ENCODE measurements at places on chromosomes 13 and 19. TPM values are rescaled to one million over a fixed set of nuclear protein-coding genes. Genes with fewer than 3 reads are reported as not detected.

GRCh38 chr13:92682832-92683517 is 543.6 kb upstream of the GPC6 start:
- H3K36me3 ChIP-seq = no peaks in the 10 kb centered on the region
- no peak for DNase-seq
- no peak overlapping the region for H3K27ac ChIP-seq
- no peaks in the 10 kb centered on the region for H3K27me3 ChIP-seq
- no peaks in the 10 kb centered on the region for H3K4me1 ChIP-seq
- H3K4me3 ChIP-seq = no peak overlapping the region

DNA sequence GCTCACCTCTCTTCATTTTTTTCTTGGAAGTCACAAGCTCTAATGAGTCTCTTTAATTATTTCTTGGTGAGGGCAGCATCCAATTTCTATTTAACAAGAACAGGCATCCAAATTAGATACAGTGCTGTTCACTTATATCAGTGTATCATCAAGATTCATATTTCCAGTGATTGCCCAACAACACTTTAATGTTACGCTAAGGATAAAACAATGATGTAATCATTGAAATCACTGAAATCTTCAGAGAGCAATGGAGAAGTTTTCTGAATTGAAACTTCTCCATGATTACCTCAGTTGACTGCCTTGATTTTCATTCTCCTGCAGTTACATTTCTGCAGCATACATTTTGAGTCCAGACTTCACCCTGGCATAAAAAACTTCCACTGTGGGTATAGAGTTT is 17.1 kb upstream of the LRCH1 start:
- H3K4me3 ChIP-seq = no peak overlapping the region
- no peaks in the 10 kb centered on the region for H3K4me1 ChIP-seq
- no peak for DNase-seq
- H3K27me3 ChIP-seq = no peaks in the 10 kb centered on the region
- H3K36me3 ChIP-seq = no peaks in the 10 kb centered on the region
- H3K27ac ChIP-seq = no peak overlapping the region

DNA sequence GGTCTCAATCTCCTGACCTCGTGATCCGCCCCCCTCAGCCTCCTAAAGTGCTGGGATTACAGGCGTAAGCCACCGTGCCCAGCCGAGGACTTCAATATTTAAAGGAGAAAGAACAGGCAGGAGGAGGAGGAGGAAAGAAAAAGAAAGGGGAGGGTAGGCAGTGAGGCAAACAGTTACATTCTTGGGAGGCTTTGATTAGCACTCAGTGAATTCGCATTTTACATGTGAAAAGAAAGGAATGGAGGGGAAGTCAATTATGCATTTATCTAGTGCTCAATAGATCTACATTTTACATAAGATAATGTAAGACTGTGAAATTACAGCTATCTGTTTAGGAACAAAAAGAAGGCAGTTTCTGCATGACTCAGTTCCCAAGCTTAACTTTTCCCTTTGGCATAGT is 30.9 kb upstream of the CXCL17 start:
- no peaks in the 10 kb centered on the region for H3K4me1 ChIP-seq
- no peak for DNase-seq
- no peak overlapping the region for H3K27ac ChIP-seq
- no peaks in the 10 kb centered on the region for H3K27me3 ChIP-seq
- H3K4me3 ChIP-seq = no peak overlapping the region

DNA sequence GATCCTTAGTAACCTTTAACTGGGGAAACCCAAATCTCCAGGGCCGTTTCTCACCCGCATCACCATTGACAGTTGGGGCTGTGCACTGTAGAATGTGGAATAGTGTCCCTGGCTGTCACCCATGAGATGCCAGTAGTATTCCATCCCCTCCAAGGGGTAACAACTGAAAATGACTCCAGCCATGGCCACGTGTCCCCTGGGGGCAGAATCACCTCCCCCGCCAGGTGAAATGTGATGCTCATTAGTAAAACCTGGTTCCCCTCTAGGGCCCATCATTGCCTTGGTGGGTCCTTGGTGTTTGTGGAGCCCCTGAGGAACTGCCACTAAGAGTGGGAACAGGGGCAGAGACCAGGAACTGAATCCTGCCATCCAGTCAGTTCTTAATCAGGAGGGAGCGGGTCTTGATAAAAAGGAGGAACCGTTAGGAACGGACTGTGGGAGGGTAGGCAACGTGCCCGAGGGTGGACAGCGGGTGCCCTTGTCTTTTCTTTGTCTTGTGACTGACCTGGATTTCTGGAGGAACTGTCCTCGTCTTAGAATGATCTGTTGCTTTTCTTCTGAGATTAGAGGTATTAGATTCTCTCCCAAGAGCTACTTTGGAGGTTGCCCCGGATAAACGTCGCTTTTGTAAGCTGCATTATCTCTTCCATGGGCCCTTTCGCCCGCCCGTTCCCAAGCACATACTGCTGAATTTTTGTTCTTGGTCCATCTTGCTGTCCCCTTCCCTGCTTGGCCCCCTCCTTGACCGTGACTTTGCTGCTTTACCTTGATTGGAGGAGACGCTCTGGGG is 3.5 kb downstream of the MYO9B start:
- H3K4me3 ChIP-seq = peak overlapping the region; percentile 33
- H3K4me1 ChIP-seq = peaks cover 2% of the 10 kb centered on the region
- no peaks in the 10 kb centered on the region for H3K36me3 ChIP-seq
- H3K27ac ChIP-seq = peak overlapping the region; percentile 92
- no peak for DNase-seq

Gene SLITRK6
- total RNA-seq = not detected

DNA sequence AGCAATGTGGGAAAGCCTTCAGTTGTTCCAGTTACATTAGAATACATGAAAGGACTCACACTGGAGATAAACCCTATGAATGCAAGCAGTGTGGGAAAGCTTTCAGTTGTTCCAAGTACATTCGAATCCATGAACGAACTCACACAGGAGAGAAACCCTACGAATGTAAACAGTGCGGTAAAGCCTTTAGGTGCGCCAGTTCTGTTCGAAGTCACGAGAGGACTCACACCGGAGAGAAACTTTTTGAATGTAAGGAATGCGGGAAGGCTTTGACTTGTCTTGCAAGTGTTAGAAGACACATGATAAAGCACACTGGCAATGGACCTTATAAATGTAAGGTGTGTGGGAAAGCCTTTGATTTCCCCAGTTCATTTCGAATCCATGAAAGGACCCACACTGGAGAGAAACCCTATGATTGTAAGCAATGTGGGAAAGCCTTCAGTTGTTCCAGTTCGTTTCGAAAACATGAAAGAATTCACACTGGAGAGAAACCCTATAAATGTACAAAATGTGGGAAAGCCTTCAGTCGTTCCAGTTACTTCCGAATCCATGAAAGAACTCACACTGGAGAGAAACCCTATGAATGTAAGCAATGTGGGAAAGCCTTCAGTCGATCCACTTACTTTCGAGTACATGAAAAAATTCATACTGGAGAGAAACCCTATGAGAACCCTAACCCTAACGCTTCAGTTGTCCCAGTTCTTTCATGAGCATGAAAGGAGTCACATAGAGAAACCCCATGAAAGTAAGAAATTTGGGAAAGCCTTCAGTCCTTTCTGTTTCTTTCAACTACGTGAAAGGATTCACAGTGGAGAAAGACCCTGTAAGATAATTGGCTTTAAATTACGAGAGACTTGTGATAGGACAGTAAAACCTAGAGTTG is 20.1 kb downstream of the ZNF627 start:
- H3K36me3 ChIP-seq = no peaks in the 10 kb centered on the region
- no peaks in the 10 kb centered on the region for H3K27me3 ChIP-seq
- no peaks in the 10 kb centered on the region for H3K4me1 ChIP-seq
- no peak for DNase-seq
- H3K27ac ChIP-seq = no peak overlapping the region

DNA sequence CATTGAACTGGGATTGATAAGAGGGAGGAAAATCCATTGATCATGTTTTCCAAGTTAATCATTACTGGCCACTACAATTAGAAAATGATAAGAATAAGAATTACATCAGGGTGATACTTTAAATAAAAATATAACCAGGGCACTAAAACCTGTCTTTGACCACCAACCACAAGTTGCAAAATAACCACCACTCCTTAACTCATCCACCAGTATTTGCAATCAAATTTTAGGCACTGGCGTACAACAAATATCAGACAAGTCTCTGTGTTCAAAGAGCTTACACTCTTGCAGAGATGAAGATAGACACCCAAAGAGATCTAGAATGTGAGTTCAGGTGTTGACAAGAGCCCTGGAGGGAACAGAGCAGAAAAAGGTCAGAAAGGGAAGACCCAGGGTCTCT is 514 bp downstream of the CEACAM3 start:
- no peaks in the 10 kb centered on the region for H3K27me3 ChIP-seq
- DNase-seq = no peak
- no peak overlapping the region for H3K4me3 ChIP-seq
- no peak overlapping the region for H3K27ac ChIP-seq

Gene HIF3A
- total RNA-seq = 51.7 TPM

DNA sequence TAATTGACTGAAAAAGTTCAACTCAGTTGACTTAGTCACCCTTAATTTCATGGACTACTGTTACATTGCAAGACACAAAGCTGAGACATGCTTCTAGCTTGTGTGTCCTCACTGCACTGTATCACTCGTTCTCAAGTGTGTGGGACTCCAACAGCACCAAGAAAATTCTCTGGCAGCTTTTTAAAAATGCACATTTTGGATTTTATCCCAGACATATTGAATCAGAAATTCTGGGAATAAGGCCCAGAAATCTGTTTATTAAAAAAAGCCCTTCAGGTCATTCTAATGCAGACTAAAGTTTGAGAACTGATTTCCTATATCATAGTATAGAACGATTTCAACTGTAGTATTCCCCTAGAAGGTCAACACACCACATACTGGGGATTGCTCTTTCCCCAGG is 1485.3 kb downstream of the PCDH9 start:
- H3K4me3 ChIP-seq = no peak overlapping the region
- no peaks in the 10 kb centered on the region for H3K27me3 ChIP-seq
- no peak overlapping the region for H3K27ac ChIP-seq
- no peak for DNase-seq
- no peaks in the 10 kb centered on the region for H3K4me1 ChIP-seq
- no peaks in the 10 kb centered on the region for H3K36me3 ChIP-seq

- DNase-seq = no peak
- no peak overlapping the region for H3K27ac ChIP-seq
- no peaks in the 10 kb centered on the region for H3K36me3 ChIP-seq
- H3K4me1 ChIP-seq = no peaks in the 10 kb centered on the region
Measured at GRCh38 chr13:112103961-112104880, 37.3 kb downstream of the SOX1 start.

Gene UBE2M
- total RNA-seq = 33.3 TPM

Gene PRKCG
- 0.69 TPM for total RNA-seq

- no peak overlapping the region for H3K27ac ChIP-seq
- H3K4me3 ChIP-seq = no peak overlapping the region
- no peaks in the 10 kb centered on the region for H3K27me3 ChIP-seq
- DNase-seq = no peak
- no peaks in the 10 kb centered on the region for H3K36me3 ChIP-seq
- H3K4me1 ChIP-seq = no peaks in the 10 kb centered on the region
Measured at GRCh38 chr19:47006496-47006895, 13.1 kb upstream of the NPAS1 start.

DNA sequence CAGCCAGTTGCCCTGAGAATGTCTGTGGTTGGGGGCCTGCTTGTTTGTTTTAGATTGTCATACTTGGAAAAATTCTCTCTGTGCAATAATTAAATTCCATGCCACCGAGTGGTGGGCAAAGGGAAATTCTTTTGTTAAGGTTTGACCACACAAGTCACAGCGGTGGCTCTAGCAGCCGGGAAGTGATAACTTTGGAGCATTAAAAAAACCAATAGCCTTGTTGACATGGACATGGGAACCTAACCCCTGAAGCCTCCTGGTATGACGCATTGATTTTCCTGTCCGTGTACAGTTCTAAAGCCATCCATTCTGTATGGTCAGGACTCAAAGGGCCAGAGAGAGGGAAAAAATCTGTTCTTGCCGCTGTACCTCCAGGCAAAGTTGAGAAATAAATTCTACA is 384.9 kb upstream of the ZNF507 start:
- H3K27me3 ChIP-seq = no peaks in the 10 kb centered on the region
- DNase-seq = no peak
- H3K4me1 ChIP-seq = no peaks in the 10 kb centered on the region
- no peak overlapping the region for H3K4me3 ChIP-seq
- H3K36me3 ChIP-seq = no peaks in the 10 kb centered on the region
- H3K27ac ChIP-seq = no peak overlapping the region

Gene RHPN2
- total RNA-seq = under 0.01 TPM

Gene ZNF616
- 21.8 TPM for total RNA-seq

GRCh38 chr13:43835701-43836100 is 43.8 kb downstream of the CCDC122 start:
- no peak for DNase-seq
- no peak overlapping the region for H3K27ac ChIP-seq
- no peak overlapping the region for H3K4me3 ChIP-seq
- H3K4me1 ChIP-seq = no peaks in the 10 kb centered on the region

Gene IL17D
- total RNA-seq = not detected

DNA sequence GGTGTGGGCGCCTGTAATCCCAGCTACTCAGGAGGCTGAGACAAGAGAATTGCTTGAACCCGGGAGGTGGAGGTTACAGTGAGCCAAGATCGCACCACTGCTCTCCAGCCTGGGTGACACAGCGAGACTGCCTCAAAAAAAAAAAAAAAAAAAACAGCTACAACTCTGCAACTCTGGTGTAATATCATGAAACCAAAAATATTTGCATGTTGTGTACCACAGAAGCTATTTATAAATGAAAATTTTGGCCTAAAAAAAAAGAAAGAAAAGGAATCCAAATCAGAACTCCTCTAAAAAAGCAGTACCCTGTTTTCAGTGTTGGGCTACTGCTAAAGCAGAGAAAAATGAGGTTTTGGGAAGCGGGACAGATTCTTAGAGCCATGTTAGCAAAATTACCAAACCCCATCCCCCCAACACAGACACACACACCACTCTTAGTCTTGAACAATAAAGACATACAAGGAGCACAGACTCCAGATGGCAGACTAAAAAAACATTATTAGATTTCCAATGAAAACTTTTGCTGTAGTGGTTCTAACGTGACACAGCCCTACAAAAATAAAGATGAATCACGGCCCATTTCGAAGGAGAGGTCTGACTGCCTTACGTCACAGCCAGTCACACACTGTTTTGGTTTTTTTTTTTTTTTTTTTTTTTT is 51.5 kb downstream of the INSR start:
- peak overlapping the region; percentile 96 for H3K27ac ChIP-seq
- no peak for DNase-seq
- no peaks in the 10 kb centered on the region for H3K27me3 ChIP-seq

GRCh38 chr13:109678459-109678858 is 107.9 kb downstream of the IRS2 start:
- H3K27me3 ChIP-seq = no peaks in the 10 kb centered on the region
- no peaks in the 10 kb centered on the region for H3K4me1 ChIP-seq
- DNase-seq = no peak
- H3K36me3 ChIP-seq = no peaks in the 10 kb centered on the region

Gene PGLYRP1
- total RNA-seq = not detected

GRCh38 chr13:110297011-110297410 is 9.9 kb downstream of the COL4A1 start:
- H3K27me3 ChIP-seq = no peaks in the 10 kb centered on the region
- no peaks in the 10 kb centered on the region for H3K4me1 ChIP-seq
- H3K27ac ChIP-seq = peak overlapping the region; percentile 10
- H3K4me3 ChIP-seq = no peak overlapping the region
- DNase-seq = no peak

- no peaks in the 10 kb centered on the region for H3K36me3 ChIP-seq
- no peak overlapping the region for H3K4me3 ChIP-seq
- H3K4me1 ChIP-seq = no peaks in the 10 kb centered on the region
- no peaks in the 10 kb centered on the region for H3K27me3 ChIP-seq
- DNase-seq = no peak
- no peak overlapping the region for H3K27ac ChIP-seq
Measured at GRCh38 chr13:79289571-79289970, 116.5 kb downstream of the RBM26 start.

Gene VAV1
- total RNA-seq = 5.1 TPM
